H9 (cell line): ENCODE measurements at places on chromosomes 5 and 9. TPM values are rescaled to one million over a fixed set of nuclear protein-coding genes. Genes with fewer than 3 reads are reported as not detected.

Gene SLC34A1
- not detected in 2 replicates for total RNA-seq

Gene CSF2
- not detected in 2 replicates for total RNA-seq

Gene NCS1
- 35.0 and 38.1 TPM in 2 replicates for total RNA-seq

Gene NDUFB6
- 60.2 and 66.4 TPM in 2 replicates for total RNA-seq

Gene AMBP
- 0.20 and 0.81 TPM in 2 replicates for total RNA-seq

Gene PTGER4
- total RNA-seq: 0.35 and 0.37 TPM in 2 replicates

Gene C9orf40
- 10.3 and 11.4 TPM in 2 replicates for total RNA-seq

DNA sequence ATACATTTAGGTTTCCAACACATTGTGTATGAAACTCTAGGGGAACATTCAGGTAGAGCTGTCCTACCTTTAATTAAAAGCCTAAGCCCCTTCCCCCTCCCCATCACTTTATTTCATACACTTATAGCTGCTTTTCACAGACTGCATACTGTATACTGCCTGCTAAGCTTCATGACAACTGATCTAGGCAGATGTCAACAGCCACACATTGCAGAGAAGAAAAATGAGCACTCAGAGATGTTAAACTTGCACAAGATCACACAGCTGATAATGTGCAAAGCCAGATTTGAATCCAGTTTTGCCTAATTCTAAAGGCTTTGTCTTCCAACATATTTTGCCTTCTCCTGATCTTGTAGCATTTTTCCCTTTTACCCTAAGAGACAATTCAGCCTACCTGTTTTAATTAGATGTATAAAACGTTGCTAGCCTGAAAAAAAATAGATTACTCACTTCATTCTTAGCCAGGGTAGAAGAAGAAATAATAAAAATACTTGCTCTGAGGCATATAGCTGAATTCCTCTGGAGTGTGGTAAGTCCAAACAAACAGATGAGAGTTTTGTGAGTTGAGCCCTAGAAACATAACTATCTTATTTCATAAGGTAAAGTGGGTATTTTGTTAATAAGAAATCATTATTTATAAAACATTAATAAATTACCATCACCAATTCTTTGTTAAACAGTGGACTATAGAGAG is 56.9 kb upstream of the CAST start:
- no peaks in the 10 kb centered on the region; the same call in 2 of the 3 replicates for H3K36me3 ChIP-seq
- no peak overlapping the region for H3K4me3 ChIP-seq
- no peaks in the 10 kb centered on the region for H3K27me3 ChIP-seq
- no peak overlapping the region for H3K27ac ChIP-seq

DNA sequence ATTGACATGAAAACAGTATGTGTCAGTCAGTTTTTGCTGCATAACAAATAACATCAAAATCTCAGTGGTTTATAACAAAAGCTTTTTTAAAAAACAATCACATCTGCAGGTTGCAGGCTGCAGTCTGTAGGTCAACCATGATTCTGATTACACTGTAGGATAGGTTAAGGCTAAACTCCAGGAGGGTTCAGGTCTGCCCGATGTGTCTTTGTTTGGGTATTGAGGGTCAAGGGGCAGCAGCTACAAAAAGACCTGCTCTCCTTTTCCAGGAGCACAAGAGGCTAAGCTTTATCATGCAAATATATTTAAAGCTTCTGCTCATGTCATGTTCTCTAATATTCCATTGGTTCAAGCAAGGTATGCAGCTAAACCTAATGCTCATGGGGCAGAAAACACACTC is 18.2 kb downstream of the GRIA1 start:
- H3K4me1 ChIP-seq: no peaks in the 10 kb centered on the region
- H3K36me3 ChIP-seq: peaks cover 27% of the 10 kb centered on the region
- H3K27me3 ChIP-seq: no peaks in the 10 kb centered on the region
- DNase-seq: no peak

DNA sequence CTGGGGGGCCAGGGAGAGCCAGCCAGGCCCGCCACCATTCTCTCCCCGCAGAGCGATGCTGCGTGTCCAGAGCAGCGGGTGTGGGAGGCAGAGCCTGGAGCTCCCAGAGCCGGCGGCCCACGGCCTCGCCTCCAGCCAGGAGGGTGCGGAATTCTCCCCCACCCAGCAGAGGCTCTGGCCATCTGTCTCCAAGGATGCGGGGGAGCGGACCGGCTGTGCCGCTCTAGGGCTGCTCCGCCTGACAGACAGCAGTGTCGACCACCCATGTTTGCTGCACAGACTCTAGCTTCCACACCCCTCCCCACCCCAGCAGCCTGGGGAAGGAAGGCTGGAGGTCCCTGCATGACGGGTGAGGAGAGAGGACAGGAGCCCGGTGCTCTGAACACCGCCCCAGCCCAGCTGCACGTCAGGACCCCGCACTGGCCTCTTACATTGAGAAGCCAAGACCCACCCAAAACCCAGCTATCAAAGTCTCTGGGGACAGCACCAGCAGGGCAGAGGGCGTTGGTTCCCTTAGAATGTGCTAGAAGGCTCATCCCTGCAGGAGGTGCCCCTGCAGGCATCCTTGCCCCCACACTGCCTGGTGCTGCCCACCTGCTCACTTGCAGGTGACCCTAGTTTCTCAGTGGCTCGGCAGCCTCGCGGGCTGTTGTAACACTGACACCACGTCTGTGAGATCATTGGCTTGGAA is 29.7 kb upstream of the FCN1 start:
- no peak for DNase-seq
- H3K36me3 ChIP-seq: no peaks in the 10 kb centered on the region
- no peak overlapping the region for H3K27ac ChIP-seq
- no peaks in the 10 kb centered on the region; the same call in 1 of the 2 replicates for H3K27me3 ChIP-seq
- H3K4me3 ChIP-seq: no peak overlapping the region
- no peaks in the 10 kb centered on the region for H3K4me1 ChIP-seq

- no peaks in the 10 kb centered on the region for H3K27me3 ChIP-seq
- H3K36me3 ChIP-seq: no peaks in the 10 kb centered on the region
- no peaks in the 10 kb centered on the region for H3K4me1 ChIP-seq
- DNase-seq: no peak
- H3K4me3 ChIP-seq: no peak overlapping the region
Observed at GRCh38 chr9:86242071-86242470, 17.4 kb downstream of the C9orf153 start.

GRCh38 chr9:94663140-94663539 is 23.8 kb upstream of the FBP1 start:
- H3K4me1 ChIP-seq: no peaks in the 10 kb centered on the region; the same call in 1 of the 2 replicates
- no peak for DNase-seq
- H3K27me3 ChIP-seq: no peaks in the 10 kb centered on the region; the same call in 1 of the 2 replicates

DNA sequence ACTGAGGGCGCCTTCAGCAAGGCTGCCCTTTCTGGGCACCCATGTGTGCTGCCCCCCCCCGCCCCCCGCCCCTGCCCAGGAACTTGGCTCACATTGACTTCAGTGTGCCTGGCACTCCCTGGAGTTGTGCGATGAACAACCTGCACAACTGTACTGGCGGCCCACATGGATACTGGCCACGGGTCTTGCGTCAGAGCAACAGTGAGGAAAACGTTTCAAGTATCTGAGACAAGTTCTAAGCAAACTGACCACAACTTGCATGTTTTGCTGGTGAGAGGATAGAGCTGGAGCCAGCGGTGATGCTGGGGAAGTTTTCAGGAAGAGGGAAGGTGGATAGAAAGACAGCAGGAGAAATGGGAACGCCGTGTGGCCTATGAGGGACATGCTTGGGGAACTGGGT is 45.4 kb downstream of the HABP4 start:
- no peak overlapping the region for H3K27ac ChIP-seq
- DNase-seq: no peak
- H3K36me3 ChIP-seq: peaks cover 6% of the 10 kb centered on the region
- no peaks in the 10 kb centered on the region for H3K27me3 ChIP-seq
- H3K4me1 ChIP-seq: peaks cover 4% of the 10 kb centered on the region; the same call in 1 of the 2 replicates
